ENCODE measurements at places on chromosomes 3 and 15. TPM values are rescaled to one million over a fixed set of nuclear protein-coding genes. Genes with fewer than 3 reads are reported as not detected.
A peak's percentile ranks its signal among the peaks of the same experiment; 100 is the strongest.

GRCh38 chr3:190173426-190173825 is 52.7 kb upstream of the P3H2 start:
- DNase-seq, result no peak

XCR1 gene
- not detected for total RNA-seq

HIGD2B gene
- total RNA-seq, result not detected

DNA sequence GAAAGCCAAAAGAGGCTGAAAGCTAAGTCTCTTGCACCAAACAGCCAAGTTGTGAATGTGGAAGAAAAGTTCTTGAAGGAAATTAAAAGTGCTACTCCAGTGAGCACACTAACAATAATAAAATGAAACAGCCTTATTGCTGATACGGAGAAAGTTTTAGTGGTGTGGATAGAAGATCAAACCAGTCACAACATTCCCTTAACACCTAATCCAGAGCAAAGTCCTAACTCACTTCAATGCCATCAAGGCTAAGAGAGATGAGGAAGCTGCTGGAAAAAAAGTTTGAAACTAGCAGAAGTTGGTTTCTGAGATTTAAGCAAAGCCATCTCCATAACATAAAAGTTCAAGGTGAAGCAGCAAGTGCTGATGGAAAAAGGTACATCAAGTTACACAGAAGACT is 288.8 kb upstream of the RARB start:
- DNase-seq, result no peak

TLR9 gene
- 0.09 TPM for total RNA-seq

- DNase-seq, result no peak
These were observed 275.6 kb downstream of the XXYLT1 start for GRCh38 chr3:194995334-194995733.

PEX5L gene
- total RNA-seq, result 5.3 TPM

GRCh38 chr3:166788936-166789335 is 591.2 kb downstream of the ZBBX start:
- DNase-seq, result no peak

DNA sequence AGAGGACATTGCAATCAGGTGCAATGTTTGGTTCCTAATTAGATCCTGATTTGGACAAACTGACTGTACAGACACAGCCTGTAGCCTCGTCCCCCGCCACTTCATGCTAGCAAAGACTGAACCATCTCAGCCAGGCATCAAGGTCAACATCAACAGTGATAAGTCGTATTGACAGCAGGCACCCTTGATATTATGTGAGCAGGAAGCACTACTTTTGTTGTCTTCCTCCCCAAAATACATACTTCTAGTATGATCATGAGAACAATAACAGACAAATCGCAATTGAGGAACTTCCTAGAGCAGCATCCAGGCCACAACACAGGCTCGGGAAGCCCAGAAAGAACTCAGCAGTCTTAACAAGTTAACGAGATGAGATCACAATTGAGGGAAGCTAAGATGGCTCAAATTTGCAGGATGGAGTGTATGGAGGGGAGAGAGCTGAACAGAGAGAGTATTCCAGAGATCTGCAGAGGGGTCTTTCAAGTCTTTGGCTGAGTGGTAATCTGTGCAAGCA is 20.4 kb downstream of the TGM5 start:
- DNase-seq, result no peak

FES gene
- 10.2 TPM for total RNA-seq

DNA sequence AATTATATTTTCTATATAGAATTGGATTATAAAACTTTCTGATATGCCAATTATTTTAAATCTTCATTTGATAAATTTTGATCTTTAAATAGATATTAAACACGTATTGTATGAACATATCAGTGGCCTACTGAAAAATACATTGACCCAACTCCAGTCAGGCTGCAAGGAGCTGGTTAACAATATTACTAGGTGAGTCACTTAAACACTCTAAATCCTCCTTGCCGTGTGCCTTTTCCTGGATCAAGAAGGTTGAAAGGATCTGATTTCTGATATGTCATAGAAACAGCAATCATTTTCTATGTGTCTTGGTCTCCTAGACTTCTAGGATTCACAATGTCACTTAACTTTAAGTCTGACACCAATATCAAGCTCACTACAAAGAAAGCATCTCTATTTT is 123.2 kb downstream of the TP63 start:
- no peak for DNase-seq

ALPK3 gene
- total RNA-seq, result 2.3 TPM

GRCh38 chr3:105752791-105753415 is 115.9 kb downstream of the CBLB start:
- DNase-seq, result peak; percentile 41

DNA sequence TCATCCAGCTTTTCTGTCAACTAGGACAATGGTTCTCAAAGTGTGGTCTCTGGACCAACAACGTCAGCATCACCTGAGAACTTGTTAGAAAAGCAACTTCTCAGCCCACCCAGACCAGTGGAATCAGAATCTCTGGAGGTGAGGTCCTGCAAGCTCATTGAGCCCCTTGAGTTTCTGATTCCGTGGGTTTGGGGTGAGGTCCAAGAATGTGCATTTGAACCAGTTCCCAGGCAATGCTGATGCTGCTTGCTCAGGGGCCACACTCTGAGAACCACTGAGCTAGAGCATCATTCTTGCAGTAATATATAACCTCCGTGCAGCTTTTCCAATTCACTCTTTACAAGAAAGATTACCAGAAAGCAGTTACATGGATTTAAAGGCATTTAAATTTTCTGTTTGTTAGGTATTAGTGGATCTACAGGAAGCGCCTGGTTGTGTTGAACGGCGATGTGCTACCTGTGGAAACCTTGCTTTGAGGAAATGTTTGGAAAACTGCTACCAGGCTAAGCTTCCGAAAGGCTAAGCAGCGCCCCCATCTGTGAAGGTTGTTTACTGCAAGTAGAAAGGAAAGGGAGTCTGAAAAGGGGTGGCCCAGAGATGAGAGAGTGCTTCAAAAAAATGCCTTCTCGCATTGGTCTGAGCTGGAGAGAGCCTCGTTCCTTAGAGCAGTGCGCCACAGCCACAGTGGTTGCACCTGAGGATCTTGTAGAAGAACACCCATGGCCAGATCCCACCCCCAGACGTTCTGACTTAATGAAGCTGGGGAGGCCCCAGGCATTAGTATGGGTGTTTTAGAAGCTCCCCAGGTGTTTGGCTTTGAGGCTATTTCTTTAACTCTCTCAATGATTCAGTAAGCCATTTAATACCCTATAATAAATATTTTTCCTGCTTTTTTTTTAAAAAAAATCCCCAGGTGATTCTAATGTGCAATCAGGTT is 50.0 kb downstream of the RLBP1 start:
- DNase-seq, result peak; percentile 45

- no peak for DNase-seq
These were observed 7.9 kb downstream of the RBP2 start for GRCh38 chr3:139468399-139468798.

DNA sequence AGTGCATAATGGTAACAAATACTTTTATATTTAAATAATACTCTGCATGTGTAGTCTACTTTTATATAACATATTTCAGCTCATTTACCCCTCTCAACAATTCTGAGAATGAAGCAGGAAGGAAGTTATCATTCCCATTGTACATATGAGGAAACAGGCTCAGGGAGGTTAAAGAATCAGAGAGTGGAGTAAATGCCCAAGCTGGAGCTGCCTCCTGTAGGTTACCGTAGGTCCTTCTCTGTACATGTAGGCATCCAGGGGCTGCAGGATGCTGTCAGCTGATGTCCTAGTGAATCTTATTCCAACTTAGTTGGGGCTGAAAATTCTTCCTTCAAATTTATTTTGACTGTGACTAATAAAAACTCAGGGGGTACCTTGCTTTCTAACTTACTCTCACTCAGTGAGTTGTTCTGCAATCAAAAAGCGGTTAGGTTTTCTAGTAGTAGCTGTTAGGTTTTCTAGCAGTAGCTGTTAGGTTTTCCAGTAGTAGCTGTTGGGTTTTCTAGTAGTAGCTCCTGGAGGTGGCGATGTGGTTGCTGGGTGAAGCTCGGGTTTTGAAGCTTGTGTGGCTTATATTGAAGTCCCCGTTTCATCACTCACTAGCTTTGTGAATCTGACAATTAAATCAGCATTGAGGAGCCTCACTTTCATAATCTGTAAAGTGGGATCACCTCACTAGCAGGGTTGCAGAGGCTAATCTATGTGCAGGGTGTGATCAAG is 357.0 kb downstream of the NR2F2 start:
- no peak for DNase-seq

DNA sequence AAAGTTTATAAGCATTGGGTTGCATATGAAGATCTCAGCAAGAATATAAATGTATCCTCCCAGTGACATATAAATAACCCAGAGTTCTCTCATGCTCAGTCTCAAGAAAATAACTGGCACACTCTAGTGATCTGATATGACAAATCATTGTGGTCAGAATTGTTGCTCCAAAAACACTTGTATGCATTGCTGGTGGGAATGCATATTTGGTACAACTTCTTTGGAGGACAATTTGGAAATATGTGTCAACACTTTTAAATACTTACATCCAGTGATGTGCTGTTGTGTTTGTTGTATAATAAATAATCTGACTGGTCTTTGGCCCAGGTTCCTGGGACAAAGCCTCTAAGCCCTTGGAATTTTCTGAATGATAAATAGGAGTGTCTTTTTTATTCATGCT is 66.7 kb upstream of the STT3B start:
- no peak for DNase-seq

DNA sequence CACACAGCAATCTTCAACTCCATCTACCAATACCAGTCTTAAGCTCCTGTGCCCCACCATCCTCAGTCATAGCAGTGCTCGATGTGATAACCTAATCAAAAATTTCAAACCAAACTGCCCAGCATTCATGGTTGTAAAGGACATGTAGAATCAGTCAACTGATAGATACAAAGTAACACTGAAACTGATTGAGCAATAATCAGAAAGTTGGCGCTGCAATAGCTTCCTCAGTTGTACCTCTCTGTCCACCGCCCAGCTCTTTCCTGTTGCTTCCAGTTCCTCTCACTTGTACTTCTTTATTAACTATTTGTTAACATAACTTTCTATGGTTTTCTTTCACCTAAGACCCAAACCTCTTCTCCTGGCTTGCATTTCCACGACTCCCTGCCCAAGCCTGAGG is 745.7 kb downstream of the PDCD6IP start:
- no peak for DNase-seq

GRCh38 chr15:73142802-73143762 is 90.8 kb downstream of the NEO1 start:
- no peak for DNase-seq

- DNase-seq, result no peak
These were observed 293.3 kb upstream of the THBS1 start for GRCh38 chr15:39287322-39288195.

GRCh38 chr3:78163379-78163778 is 1123.5 kb downstream of the ROBO2 start:
- no peak for DNase-seq

IMPG2 gene
- 2.4 TPM for total RNA-seq

P2RY12 gene
- 20.6 TPM for total RNA-seq

DNA sequence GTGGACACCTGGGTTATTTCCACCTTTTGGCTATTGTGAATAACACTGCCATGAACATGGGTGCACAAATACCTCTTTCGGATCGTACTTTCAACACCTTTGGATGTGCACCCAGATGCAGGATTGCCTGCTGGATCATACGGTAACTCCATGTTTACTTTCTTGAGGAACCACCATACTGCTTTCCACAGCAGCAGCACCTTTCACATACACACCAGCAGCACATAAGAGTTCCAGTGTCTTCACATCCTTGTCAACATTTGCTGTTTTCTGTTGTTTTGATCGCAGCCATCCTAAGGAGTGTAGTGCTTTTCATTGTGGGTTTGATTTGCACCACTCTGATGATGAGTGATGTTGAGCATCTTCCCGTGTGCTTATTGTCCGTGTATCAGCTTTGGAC is 51.3 kb downstream of the NUP210 start:
- no peak for DNase-seq

GRCh38 chr3:155149494-155149893 is 69.4 kb downstream of the MME start:
- no peak for DNase-seq

DNA sequence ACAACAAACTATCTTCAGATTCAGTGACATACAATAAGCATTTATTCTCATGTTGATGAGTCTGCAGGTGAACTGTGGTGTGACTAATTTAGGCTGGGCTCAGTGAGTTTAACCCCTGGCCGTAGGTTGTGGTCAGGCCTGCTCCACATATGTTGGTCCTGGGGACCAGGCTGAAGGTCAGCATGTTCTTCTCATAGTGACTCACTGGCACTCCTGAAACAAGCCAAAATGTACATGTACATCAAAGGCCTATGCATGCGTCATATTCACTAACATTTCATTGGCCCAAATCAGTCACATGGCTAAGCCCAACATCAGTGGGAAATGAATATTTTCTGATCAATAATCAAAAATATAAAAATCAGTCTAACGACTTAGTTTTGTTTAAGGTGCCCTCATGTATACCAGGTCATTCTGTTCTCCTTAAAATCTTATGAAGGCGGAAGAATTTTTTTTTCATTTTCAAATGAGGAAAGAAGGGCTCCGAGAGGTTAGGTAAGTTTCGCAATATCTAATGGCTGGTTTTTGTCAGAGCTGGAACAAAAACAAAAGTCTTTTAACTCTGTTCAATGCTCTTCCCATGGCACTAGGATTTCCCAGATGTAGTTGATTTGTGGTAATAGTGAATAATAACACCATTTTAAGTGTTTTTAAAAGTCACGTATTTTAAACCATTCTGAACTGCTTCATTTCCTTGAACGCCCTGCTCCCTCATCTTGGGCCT is 148.5 kb downstream of the MFSD1 start:
- no peak for DNase-seq

DNA sequence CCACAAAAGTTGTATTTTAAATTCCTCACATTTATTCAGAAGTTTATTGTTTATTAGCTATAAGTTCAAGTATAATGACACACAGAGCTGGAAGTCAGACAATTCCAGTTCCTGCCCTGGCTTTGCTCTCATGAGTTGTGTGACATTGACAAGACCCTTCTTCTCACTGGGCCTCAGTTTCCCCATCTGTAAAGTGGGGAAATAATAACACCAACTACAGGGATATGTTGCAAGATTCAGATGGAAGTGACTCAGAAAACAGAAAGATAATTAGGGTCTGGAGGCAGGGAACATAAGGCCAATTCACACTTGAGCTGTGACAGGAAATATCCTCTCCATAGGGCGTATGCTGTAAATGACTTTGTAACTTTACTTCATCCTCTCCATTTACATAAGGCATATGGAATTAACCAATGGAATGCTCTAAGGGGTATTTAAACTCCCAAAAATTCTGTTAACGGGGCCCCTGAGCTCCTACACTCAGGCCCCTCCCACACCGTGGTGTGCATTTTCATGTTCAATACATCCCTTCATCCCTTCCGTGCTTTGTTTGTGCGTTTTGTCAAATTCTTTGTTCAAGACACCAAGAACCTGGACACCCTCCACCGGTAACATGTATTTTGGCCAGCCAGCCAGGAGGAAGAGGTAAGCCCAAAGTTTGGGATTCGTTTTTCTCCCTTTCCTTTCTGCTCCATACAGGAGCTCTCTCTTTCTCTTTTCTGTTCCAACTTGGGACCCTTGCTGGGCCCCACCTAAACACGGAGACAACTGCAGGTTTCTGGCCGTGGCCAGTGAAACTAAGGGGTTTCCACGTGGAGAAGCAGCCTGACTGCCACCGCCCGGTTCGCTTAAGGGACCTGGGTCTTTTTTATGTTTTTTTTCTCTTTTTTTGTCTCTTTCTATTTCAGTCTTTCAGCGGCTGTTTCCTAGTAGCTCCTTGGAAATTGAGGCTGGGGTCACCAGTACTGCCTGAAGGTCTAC is 16.9 kb downstream of the CYP11A1 start:
- DNase-seq, result no peak

DNAH12 gene
- total RNA-seq, result 1.7 TPM

GRCh38 chr3:152574461-152575079 is 260.4 kb upstream of the P2RY1 start:
- no peak for DNase-seq

GOLGA6L7 gene
- not detected for total RNA-seq

KNG1 gene
- total RNA-seq, result not detected
